Glomerular endothelial cell (primary cell): ENCODE measurements at places on chromosomes 7 and 10.
A peak's percentile ranks its signal among the peaks of the same experiment; 100 is the strongest.

GRCh38 chr10:35336084-35336831 lies at the start of gene CCNY:
Gene CCNY, plus strand, starts transcription at chr10:35336509. Its CDS starts 545 bp downstream, at chr10:35337054.
- no peak for DNase-seq

DNA sequence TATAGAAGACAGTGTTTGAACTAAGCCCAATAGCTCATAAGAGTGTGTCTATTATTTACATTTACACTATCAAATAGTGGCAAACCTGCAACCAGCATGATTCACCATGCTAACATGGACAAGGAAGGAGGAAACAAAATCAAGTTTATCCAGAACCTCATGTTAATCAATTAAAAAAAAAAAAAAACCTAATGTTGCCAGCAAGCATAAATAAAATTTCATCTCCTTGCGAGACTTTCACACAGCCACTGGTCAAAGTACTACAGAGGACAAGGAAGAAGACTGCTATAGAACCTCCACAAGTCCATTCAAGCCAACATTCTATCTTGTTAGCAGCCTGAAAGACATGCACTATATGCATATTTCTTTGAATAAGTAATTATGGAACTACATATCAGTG lies 9.7 kb downstream of the TM9SF3 start:
- no peak for DNase-seq

- DNase-seq = no peak
Measured at GRCh38 chr7:25988640-25989039, 163.4 kb upstream of the NFE2L3 start.

- DNase-seq = no peak
Measured at GRCh38 chr7:102005933-102006480, 188.6 kb downstream of the CUX1 start.

GRCh38 chr10:29658984-29659965 lies 24.5 kb upstream of the SVIL start:
- DNase-seq = peak; percentile 98

- DNase-seq = no peak
Measured at GRCh38 chr7:42090806-42091205, 146.2 kb downstream of the GLI3 start.

DNA sequence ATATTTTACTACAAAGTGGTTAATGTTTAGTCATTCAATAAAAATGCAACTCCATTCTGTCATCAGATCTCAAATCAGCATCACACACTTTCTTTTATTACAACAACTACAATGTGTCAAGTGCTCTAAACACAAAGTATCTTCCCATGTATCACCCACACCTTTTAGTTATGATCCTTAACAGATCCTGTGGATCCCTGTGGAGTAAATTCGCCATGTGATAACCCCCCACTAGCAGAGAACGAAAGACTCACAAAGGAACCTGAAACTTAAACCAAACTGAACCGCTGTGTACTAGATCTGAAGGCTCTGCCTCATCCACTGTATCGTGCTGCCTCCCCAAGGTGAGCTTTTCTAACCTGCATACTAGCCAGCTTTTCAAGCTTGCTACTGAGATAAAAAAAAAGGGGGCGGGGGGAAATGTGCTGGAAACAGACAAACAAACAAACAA lies 1.7 kb downstream of the DPY19L1 start:
- no peak for DNase-seq

DNA sequence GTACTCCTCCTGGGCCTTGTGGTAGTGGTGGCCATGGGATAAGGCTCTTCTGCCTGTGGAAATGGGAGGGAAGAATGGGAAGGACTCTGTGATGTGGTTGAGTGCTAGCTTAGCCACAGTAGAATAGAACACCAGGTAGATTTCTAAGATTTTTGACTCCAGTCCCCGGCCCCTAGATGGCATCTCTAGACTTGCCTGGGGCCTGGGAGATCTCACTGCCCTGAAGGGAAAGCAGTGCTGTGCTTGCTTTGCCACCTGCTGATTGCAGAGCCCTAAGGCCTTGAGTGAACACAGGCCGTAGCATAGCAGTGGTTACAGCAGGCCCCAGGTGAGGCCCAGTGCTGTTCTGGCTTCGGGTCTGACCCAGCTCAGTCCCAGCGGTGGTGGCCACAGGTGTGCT lies 252.0 kb downstream of the TCF7L2 start:
- no peak for DNase-seq

DNA sequence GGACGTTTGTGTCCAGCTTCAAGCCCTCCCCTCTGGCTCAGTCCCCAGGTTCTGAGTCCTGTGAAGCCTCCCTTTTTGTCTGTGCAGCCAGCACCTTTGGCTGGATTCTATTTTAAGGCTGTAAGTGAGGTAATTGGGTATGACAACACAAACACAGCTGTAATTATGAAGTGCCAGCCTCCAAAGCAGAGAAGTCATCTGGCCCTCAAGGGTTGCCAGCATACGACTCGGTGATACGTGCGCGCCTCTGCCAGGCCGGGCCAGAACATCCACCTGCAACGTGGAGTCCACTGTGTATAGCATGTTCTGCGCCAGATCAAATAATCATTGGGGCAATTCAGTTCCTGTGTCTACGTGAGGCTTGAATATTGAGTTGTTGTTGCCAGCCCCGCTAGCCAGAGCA lies 6.7 kb upstream of the FAM180A start:
- DNase-seq = no peak

DNA sequence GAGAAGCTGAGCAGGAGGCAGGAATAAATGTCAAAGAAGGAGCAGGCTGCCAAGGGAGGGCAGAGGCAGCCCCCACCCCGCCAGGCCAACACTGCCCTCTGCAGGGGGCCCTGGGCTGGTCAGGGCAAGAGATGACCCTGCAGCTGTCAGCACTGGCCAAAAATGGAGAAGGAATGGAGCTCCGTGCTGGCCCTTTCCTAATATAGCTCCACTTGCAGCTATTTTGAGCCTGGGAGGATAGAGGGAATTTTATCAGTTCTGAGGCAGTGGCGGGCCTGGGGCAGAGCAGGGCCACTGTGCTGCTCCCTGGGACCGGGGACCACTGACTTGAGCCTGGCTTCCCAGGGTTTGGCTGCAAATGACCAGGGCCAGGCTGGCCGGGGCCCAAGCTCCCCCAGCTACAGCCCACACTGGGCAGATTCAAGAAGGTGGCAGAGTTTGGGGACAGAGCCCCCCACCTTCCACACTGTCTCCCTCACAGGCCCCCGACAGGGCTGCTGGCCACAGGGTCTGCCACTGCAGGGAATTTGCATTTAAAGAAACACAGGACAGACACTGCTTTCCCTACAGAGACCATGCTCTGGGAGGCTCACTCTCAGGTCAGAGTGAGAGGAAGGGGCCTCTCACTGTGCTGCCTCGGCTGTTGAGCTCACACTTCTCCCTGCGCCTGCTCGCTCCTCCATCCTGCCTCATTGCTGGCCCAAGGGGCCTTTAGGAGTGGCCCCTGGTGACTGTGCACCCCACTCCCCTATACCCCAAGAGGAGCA lies 16.2 kb downstream of the LDB3 start:
- DNase-seq = no peak

- DNase-seq = peak; percentile 31
Measured at GRCh38 chr7:152336754-152337368, 98.9 kb downstream of the KMT2C start.

- DNase-seq = no peak
Measured at GRCh38 chr7:35761871-35762677, 38.8 kb upstream of the SEPTIN7 start.

DNA sequence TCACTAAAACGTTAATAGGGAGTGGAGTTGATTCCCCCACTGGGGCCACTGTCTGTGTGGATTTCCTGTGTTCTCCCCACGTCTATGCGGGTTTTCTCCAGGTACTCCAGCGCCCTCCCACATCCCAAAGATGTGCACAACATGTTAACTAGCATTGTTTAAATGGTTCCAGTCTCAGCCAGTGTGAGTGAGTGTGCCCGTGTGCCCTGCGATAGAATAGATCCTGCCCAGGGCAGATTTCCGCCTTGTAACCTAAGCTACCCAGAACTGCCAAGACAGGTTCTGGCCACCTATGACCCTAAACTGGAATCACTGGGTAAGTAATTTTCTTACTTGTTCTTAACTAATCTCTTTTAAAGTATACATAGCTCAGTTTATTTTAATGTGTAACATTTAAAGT lies 58.5 kb downstream of the CCDC6 start:
- DNase-seq = no peak
